Stimulated activated CD4-positive, alpha-beta T cell treated with anti-CD3 and anti-CD28 coated beads, Interleukin-4, amount 100 ng/mL, for 48 hours (primary cell): ENCODE measurements at places on chromosomes 11 and 22.

DNA sequence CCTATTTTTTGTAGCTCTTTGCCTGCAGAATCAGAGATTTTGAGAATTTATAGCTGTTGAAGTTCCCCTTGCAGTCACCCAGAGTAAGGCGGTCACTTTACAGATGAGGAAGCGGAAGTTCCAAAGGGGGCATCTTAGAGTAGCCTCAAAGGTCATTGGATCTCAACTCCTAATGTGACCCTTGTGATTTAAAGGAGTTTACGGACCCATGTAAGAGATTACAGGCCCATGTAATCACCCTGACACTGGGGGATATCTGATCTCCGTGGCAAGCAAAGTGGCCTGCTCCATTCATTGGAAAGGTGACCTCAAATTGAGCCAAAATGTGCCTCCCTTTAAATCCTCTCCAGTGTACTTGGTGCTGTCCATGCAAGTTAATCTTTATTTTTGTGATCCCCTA lies 15.7 kb downstream of the P2RX3 start:
- DNase-seq, result no peak

DNA sequence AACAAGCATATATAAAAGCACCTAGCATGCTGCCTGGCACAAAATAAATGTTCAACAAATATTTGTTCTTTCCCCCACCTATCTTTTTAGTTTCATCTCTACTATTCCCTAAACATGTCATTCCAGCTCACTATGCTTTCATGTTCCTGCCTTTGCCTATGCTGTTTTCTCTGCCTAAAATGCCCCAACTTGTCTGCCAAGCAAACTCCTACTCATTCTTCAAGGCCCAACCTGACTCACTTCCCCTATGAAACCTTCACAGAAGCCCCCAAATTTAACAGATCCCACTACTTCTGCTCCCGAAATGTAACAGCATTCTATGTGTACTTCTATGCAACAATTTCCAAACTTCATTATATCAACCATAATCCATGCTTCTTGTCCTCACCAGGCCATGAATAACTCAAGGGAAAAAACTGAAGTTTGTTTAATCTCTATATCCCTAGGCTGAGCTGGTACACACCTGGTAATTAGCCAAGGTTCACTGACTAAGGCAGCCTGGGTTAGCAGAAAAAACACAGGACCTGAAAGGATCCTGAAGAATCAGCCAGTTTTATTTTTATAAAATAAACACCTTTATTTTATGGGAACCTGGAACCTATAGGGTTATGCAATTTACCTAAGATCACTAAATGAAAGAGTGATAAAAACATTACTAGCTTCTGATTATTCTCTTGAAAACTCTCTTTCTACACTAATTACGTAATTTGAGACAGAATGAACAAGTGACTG lies 72.2 kb downstream of the PAK1 start:
- DNase-seq, result no peak

DNA sequence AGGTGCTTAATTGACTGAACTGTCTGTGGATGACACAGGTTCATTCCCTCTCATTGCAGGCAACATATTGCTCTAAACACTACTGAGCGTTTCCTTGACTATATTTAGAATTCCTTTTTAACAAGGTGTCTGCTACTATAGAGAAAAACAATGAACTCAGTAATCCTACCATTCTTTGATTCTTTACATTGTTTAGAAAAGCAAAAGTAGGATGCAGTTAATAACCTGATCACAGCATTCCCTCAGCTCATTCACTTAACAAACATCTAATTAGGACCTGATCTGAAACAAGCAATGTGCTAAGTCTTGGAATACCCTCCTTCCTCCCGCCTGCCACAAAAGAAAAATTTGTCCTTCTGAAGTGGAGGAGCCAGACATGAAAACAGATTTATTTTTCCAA lies 313.1 kb downstream of the LRRC4C start:
- DNase-seq, result no peak

GRCh38 chr11:66593303-66593635 lies 284 bp downstream of the CCS start:
- no peak for DNase-seq

DNA sequence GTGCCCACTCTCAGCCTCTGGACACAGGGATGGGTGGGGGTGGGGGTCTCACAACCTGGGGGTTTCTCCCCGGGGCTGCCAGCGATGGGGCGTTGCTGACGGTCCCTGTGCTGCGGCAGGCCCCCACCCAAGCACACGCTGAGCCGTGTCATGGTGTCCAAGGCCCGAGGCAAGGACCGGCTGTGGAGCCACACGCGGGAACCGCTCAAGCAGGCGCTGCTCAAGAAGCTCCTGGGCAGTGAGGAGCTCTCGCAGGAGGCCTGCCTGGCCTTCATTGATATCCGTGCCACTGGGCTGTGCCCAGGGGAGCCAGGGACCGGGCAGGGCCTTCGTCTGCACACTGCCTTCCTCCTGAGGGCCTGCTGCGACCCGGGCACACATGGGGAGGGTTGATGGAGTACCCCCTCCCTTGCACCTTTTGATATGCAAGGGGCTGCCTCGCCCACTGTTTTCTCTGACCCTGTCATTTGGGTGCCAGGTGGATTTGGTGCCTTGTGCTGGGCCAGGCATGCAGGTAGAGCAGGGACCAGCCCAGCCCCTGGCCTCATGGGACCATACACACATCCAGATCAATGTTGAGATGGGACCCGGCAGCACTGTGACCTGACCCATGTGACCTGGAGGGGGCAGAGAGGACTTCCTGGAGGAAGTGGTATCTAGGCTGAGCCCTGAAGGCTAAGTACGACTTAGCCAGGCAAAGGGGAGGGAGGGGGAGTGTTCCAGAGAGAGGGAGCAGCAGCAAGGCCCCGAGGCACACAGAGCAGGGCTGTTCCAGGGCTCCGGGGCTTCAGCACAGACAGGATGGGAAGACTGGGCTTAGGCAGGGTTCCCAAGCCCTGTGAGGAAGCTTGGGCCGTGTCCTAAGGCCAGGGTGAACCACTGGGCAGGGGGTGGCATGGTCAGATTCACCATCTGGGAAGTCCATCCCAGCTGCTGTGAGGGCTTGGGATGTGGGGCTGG lies 75.2 kb downstream of the MYO7A start:
- no peak for DNase-seq

GRCh38 chr22:49540084-49540912 lies 287.4 kb downstream of the BRD1 start:
- no peak for DNase-seq

GRCh38 chr11:117096201-117096991 lies 1.8 kb downstream of the SIK3 start:
- no peak for DNase-seq

DNA sequence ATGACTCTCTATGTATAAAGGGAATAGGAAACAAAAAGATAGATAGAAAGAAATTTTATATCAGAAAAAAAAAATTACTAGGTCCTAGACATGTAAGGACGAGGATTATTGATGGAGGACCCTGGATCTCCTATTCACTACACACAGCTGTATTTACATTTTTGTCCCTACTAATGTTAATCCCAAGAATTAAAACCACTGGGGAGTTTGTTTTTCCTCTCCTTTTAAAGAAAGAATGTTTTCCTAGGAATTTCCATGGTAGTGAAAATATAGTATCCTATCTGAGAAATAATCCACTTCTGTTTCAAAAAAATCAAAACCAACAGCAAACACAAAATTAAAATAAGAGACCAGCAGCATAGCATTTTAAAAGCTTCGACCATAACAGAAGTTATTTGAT lies 41.1 kb downstream of the PDGFD start:
- no peak for DNase-seq

DNA sequence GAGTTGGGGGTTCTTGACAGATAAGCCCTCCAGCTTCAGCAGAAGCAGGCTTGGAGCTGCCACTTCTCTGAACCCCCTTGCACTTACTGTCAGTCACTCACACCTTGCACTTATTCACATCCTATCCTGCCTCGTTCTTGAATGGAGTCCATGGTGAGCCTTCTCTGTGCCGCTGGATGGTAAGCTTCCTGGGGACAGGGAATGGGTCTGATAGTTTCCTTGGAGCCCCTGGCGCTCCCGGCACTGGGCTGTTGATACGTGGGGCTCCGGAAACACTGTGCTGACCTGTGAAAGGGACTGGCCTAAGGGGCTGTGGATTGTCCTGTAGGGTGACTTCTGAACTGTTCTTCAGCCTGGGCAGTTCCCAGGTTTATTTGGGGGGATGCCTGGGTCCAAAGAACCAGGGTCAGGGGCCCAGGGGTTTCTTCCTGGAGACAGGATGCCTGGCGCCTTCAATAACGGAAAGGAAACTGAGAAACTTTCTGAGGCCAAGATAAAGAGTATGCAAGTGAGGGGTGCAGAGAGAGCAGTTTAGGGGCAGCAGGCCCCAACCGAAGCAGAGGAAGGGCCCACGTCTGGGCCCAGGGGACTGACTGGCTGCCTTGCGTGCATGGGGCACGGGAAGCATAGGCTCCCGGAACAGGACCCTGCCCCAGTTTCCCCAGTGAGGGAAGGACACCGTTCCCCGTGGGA lies 709 bp upstream of the ST3GAL4 start:
- no peak for DNase-seq

GRCh38 chr11:74896311-74896710 lies 52.6 kb downstream of the XRRA1 start:
- DNase-seq, result no peak

DNA sequence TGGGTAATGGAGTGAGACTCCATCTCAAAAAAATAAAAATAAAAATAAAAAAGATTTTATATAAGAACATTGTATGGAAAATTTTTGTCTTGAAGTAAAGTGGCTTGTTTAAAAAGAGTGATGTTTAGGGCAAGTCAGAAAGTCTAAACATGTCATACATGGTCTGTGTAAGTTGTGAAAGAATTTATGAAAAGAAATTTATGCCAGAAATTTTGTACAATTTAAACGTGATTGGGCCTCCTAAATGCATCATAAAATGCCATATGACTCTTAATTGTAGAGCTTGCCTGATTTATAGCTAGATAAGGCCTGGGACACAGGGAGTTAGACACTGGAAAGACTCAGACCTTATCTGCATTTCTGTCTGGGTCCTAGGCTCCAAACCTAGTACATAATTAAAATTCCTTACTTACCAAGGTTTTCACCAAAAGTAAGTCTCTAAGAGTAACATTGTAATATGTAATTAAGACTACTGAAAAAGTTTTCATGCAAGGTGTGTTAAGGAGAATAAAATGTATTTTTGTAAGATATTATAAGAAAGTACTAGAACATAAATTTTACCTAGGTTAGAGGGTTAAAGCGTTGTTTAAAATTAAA lies 110.5 kb downstream of the AASDHPPT start:
- no peak for DNase-seq

- no peak for DNase-seq
These were observed 21.3 kb downstream of the CASP12 start for GRCh38 chr11:104876861-104877431.

- DNase-seq, result no peak
These were observed 812 bp upstream of the SMTN start for GRCh38 chr22:31080164-31080847.

DNA sequence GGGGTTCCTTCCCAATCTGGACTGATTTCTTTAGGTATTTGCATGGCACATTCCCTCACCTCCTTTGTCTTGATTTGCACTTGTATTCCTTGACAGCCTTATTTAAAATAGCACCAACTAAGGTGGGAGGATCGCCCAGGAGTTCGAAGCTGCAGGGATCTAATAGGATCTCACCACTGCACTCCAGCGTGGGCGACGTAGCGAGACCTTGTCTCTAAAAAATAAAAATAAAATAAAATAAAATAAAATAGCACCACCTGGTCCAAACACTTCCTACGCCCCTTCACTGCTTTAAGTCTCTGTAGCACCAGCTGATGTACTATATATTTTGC lies 775 bp downstream of the SLC2A11 start:
- DNase-seq, result no peak

DNA sequence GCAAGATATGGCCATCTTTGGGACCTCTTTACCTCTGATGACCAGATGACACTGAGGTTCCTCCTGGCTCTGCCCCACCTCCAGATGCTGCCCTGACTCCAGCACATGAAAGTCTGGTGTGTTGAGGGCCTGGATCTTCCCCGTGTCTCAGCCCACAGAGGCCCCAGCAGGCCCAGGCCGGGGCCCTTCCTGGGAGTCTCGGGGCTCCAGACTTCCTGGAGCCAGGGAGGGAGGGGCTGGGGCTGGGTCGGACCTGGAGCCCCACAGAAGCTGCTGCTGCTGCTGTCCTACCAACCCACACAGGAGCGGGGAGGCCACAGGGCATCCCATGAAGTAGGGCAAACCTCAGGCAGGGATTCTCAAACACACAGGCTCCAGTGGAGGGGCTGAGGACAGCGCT lies 32.2 kb upstream of the WNT11 start:
- DNase-seq, result no peak

- DNase-seq, result no peak
These were observed 100.2 kb downstream of the SYN3 start for GRCh38 chr22:32958001-32958400.

GRCh38 chr22:35842954-35843353 lies 125.3 kb downstream of the APOL5 start:
- DNase-seq, result no peak

DNA sequence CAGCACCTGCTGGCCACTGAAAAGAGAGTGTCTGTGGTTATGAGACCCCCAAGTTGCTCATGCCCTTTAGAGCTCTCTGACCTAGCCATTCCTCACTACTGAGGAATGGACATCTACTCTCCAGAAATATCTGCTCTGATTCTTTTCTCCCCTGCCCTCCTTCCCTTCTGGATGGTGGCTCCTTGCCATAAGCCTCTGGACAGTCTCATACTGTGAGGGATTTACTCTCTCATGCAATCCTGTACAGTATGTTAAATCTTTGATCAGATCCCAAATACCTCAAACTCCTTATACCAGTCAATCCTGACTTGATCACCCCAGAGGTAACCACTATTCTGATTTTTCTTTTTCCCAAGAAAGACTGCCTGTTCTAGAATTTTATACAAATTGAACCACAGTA lies 80.7 kb downstream of the ARHGAP20 start:
- DNase-seq, result no peak

GRCh38 chr22:23282089-23282501 lies 101.8 kb downstream of the BCR start:
- DNase-seq, result no peak

- DNase-seq, result no peak
These were observed 53.9 kb downstream of the CACNA1I start for GRCh38 chr22:39624501-39624821.
